ENCODE measurements at places on chromosomes 7 and 10.

- DNase-seq: no peak
These were observed 163.0 kb upstream of the KLF14 start for GRCh38 chr7:130896898-130897514.

DNA sequence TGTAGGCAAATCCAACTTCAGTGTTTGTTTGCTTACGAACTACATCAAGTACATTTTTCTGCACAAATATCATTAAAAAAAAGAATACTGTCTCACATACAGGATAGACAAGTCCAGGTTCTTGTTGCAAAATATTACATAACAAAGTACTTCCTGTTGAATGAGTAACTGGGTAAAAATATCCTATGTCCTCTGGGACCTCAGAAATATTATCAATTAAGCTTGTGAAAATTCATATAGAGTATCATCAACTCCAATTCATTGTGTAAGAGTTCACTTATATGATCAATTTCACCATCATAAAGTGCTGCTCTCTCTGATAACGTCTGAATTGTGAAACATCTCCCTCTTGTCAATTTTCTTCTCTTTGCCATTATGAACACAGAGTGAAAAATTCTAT is 22.6 kb downstream of the HERC4 start:
- DNase-seq: no peak

DNA sequence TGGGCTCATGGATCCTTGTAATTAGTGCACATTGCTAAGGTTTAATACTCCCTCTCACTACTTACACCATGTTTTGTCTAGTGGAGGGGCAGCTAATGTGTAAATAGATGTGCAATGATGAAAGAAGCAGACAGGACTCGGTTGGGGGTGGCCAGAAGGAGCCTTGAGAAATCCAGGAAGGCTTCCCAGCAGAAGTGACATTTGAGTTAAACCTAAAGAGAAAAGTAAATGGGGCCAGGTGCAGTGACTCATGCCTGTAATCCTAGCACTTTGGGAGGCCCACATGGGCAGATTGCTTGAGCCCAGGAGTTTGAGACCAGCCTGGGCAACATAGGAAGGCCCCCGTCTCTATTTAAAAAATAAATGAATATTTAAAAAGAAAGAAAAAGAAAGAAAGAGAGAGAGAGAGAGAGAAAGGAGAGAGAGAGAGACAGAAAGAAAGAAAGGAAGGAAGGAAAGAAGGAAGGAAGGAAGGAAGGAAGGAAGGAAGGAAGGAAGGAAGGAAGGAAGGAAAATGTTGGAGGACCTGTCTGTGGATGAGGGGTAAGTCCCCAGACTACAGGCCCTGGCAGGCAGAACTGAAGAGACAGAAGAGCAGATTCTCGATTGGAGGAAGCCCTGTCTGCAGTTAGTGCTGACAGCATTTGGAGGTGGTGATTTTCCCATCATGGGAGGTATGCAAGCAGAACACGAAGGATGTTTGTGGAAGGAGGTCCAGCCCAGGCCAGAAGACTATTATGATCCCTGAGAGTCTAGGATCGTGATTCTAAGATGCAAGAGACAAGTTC is 3.6 kb downstream of the ELN start:
- no peak for DNase-seq

GRCh38 chr7:94957061-94957460 is 49.7 kb downstream of the PPP1R9A start:
- no peak for DNase-seq

- no peak for DNase-seq
These were observed 10.8 kb upstream of the HSPA12A start for GRCh38 chr10:116752969-116753665.

- no peak for DNase-seq
These were observed 5.4 kb downstream of the CHST15 start for GRCh38 chr10:124087672-124088634.

GRCh38 chr7:26278770-26279169 is 12.9 kb upstream of the SNX10 start:
- no peak for DNase-seq

DNA sequence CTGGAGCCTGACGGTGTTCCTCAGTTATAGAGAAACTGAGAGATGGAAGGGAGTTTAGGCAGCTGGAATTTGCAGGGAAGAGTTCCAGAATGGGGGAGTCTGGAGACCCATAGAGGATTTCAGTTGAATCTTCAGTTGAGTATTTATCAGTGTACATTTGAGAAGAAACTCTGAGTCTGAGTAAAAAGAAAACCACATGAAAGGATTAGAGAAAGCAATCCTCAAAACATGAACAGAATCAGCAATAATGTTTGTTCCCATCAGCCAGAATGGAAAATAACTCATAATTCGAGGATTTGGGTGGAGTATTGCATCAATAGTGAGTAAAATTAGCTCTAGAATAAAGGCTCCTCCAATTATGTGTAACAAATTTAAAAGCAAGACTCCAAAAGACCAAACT is 130.0 kb upstream of the AHR start:
- DNase-seq: no peak

DNA sequence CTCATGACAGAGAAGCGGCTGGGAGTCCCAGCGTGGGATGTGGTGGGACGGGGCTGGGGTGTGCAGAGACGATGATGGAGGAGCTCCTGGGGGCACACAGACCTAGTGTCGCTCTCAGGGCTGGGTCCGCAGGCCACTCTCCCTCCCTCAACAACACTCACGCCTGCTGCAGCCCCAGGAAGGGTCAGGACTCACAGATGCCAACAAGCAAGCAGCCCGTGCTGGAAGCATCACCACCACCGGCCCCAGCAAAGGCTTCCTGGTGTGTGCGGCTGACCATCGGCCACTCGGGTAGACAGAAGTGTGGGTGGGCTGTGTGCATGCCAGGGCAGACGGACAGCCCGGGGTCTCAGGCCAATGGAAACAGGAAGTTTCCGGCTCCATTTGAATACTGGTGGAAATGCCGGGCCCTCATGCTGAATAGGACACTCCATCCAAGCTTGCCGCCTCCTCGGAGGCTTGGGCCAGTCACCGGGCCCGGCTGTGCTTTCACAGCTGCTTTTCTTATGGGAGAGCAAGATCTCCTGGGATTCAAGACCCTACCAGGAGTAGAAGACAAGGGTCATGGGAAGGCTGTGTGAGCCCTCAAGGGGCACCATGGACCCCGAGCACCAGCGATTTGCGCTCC is 178.1 kb downstream of the ELFN1 start:
- DNase-seq: no peak

GRCh38 chr10:123996302-123996701 is 97.1 kb downstream of the CHST15 start:
- no peak for DNase-seq

GRCh38 chr7:22248111-22248809 is 108.7 kb downstream of the RAPGEF5 start:
- no peak for DNase-seq

DNA sequence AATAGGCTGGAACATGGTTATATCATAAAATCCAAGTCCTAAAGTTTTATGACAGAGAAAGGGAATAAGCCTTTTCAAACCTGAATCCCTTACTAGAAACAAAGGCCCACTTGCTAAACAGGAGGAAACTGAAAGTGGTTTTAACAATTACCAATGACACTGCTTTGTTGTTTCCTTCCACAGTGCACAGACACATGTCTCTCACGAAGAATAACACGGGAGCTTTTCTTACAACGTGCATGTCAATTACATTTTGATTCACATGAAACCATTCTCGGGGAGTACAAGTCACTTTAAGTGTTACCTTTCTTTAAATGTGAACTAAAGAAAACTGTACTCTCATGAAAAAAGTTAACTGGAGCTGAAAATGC is 1.4 kb downstream of the MRPS33 start:
- no peak for DNase-seq

GRCh38 chr10:76303682-76304316 is 872.4 kb downstream of the LRMDA start:
- no peak for DNase-seq

DNA sequence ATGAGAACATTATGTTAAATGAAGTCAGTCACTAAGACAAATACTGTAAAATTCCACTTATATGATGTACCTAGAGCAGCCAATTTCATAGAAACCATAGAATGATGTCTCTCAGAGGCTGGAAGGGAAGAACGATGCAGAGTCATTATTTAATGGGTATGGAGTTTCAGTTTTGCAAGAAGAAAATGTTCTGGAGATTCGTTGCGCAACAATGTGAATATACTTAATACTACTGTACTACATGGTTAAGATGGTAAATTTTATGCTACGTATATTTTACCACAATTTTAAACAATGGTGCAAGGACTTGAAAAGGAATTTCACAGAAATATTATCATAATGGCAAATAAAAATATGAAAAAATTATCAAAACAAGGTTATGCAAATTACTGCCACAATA is 972.6 kb downstream of the KCNMA1 start:
- no peak for DNase-seq

GRCh38 chr10:32308027-32308603 is 38.8 kb downstream of the EPC1 start:
- no peak for DNase-seq

DNA sequence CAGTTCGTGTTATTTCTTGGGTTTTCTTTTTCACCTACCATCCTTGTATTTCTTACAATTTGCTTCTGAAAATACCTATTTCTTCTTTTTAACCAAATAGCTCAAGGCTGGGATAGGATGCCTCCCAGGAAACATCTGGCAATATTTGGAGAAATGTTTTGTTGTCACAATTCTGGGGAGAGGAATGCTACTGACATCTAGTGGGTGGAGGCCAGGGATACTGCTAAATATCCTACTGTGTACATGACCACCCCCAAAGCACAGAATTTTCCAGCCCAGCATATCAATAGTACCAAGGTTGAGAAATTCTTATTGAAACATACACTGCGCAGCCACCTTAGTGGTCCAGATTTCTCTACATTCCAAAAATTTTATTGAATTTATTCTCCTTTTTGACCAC is 55.5 kb downstream of the CNTNAP2 start:
- no peak for DNase-seq

GRCh38 chr7:17952387-17952786 is 12.1 kb upstream of the SNX13 start:
- DNase-seq: no peak

GRCh38 chr10:3763035-3763456 is 22.0 kb downstream of the KLF6 start:
- DNase-seq: no peak

DNA sequence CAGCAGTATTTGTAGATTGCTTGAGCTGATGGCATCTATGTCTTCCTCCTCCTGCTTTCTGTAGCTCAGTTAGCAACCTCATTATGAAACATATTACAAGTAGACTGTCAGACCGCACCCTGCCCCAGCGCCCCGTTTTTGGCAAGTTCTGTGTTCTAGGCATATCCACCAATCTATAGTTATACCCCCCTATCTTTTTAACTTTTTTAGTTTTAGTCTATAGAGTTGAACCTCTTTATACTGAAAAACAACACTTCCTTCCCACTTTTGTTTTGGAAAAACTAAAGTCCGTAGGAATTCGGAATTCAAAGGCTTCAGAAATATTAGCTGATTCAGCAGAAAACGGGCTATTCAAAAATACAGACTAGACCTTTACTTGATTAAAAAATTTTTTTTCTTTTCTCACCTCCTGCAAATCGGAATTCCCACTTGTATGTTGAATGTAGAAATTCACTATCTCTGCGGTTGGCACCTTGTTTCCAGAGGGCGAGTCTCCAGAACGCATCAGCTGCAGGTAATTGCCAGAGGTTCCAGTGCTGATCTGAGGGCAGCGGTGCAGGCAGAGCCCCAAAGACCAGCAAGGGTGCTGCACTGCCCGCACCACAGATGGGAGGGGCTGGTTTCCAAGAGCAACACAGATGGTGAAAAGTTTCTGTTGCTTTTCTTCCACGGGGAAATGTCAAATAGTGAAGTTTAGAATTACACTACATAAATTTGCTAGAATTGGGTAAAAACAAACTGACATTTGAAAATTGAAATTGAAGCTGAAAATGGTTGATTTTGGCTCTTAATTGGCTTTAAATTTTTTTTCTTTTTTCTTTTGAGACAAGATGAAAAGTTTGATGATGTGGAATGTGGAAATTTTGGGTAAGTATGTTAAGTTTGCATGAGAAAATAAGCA is 2.2 kb upstream of the FZD8 start:
- DNase-seq: no peak

DNA sequence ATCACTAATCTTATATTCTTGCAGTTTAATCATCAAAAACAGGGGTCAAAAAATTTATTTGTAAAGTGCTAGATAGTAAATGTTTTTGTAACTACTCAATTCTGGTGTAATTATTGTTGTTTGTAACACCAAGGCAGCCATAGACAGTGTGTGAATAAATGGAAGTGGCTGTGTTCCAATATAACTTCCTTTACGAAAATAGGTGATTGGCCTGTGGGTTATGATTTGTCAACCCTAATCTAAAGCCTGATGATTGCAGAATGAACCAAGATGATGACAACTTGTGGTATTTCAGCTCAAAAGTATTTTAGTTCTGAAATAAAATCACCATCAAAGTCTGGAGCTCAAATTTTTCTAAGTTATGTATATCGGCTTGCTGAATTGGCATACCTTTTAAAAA is 34.4 kb upstream of the ETV1 start:
- no peak for DNase-seq

GRCh38 chr7:123724817-123725253 is 24.0 kb downstream of the WASL start:
- no peak for DNase-seq

GRCh38 chr7:99030951-99031350 is 113.0 kb downstream of the SMURF1 start:
- DNase-seq: no peak

- DNase-seq: no peak
These were observed 446.4 kb downstream of the SDK1 start for GRCh38 chr7:3747467-3747866.

DNA sequence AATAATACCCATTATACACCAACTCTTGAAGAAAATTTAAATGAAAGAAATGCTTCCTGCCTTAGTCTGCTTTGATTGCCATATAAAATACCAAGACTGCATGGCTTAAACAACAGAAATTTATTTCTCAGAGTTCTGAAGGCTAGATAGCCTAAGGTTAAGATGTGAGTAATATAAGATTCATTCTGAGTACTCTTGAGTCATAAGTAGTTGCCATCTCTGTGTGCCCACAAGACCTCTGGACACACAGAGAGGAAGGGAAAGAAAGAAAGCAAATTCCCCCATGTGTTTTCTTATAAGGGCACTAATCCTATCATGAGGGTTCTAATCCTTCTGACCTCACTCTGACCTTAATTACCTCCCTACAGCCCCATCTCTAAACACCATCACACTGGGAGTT is 201.2 kb downstream of the PTN start:
- no peak for DNase-seq

GRCh38 chr10:33132626-33133025 is 174.6 kb upstream of the ITGB1 start:
- no peak for DNase-seq

DNA sequence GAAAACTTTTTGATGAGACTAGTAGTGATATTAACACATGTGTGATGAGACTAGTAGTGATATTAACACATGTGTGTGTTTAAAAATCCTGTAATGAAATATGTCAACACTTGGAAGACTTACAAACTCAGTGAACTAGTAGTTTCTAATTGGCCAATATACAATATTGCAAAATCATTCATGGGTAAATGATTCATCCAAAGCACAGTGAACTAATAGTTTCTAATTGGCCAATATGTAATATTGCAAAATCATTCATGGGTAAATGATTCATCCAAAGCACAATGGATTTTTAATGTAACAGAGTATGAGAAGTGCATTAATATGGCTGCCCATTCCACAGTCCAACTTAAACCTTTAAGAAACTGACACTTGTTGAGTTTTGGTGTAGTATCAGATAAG is 77.8 kb downstream of the ATAD1 start:
- peak; percentile 66 for DNase-seq

Measured in BJ (cell line).